ENCODE measurements at places on chromosomes 1 and 21.

DNA sequence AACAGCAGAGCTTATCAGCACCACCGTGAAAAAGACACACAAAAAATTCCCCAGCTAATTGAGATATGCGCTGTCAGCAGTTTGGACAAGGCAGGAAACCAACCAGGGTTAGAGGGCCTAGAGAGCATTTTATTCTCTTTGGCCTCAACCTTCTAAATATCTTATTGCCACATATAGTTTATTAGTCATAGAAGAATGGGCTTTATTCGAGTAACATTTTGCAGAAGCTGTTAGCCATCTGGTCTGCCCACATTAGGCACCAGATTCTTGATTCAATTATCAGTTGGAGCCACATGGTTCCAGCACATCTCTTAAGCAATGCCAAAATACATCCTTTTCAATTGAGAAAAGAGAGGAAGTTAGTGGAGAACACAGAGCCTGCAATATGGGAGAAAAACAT lies 109.9 kb upstream of the CXADR start:
- no peak for DNase-seq

DNA sequence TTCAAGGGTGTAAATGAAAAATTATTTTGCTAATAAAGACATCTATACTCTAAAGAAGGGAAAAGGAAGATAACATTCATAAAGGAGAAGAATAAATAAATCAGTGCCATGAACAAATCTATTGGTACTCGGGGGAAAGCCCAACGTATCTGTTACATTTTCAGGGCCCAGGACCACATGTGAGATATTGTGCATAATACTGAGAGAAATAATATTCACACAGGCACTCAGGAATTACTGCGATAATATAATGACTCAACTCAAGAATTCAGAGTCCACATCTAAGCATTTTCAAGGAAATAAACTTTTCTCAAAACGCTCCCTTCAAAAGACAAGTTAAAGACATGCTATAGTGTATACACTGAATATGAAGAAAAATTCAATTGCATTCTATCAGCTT lies 108.8 kb downstream of the SMYD2 start:
- DNase-seq = no peak

- no peak for DNase-seq
These were observed 61.3 kb upstream of the KCNE2 start for GRCh38 chr21:34302521-34302920.

GRCh38 chr1:200488375-200489165 lies 78.7 kb upstream of the ZNF281 start:
- no peak for DNase-seq

GRCh38 chr21:16073586-16073985 lies 343.8 kb downstream of the USP25 start:
- DNase-seq = no peak

GRCh38 chr1:4510276-4510691 lies 144.1 kb upstream of the AJAP1 start:
- DNase-seq = no peak

GRCh38 chr1:12464045-12464461 lies 154.0 kb downstream of the DHRS3 start:
- DNase-seq = no peak

- peak; percentile 38 for DNase-seq
These were observed 15.1 kb downstream of the BLACAT1 start for GRCh38 chr1:205440476-205441317.

GRCh38 chr1:28601696-28602095 lies 9.6 kb downstream of the RAB42 start:
- DNase-seq = no peak

DNA sequence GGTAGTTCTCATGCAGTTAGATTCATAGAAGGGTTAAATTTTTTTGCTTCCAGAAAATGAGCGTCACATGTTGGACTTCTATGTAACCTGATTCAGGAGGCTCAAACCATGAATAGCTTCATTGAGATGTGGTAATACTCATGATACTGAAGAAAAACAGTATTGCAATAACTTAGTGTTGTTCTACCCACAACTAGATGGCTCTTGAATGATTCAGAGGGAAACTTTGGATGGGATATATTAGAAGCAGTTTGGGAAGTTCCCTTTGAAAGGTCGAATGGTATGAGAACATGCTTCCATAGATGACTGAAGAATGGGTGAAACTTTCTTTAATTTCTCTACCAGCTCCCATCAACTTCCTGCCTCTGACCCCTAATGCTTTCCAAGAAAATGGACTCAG lies 211.7 kb upstream of the PTGFR start:
- no peak for DNase-seq

- no peak for DNase-seq
These were observed 124.2 kb downstream of the GRIK3 start for GRCh38 chr1:36909946-36910725.

DNA sequence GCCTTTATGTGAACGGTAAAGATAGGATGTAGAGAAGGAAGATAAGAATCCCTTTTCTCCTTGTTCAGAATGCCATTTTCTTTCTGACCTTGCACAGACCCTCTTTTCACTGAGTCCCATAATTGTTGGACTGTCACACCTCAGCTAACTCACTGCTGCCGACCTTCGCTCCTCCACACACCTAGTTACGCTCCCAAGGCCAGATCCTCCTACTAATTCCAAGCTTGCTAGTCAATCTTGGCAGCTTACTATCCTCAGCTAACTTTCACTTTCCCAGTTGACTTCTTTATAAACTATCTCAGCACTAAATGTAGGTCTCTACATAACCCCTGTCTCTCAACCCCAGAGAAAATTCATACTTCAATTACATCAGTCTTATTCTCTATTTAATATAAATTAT lies 471.8 kb upstream of the PRMT6 start:
- DNase-seq = no peak

DNA sequence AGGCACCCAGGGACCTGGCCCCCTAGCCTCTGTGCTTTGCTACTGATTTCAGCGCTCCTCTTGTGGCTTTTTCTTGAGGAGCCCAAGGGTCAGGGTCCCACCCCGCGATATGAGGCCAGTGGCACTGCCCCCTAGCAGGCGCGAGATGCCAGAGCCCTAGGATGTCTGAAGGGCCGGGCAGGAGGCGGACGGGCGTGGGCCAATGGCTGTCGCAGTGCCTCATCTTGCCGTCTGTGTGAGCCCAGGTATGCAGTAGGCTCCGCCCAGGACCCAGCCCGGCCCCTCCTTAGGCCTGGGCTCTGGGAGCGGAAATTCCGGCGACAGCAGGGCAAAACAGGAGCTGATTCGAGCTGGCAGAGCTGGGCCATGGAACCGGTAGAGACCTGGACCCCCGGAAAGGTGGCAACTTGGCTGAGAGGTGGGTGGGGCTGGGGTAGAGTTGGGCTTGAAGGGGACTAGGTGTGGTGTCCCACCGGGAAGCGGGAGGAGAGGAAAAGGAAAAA lies at the start of gene CNKSR1:
Gene CNKSR1, plus strand, starts transcription at position 310 of the 503 bp plus-strand sequence. Its CDS starts 57 bp downstream, at position 367.
- DNase-seq = no peak

- DNase-seq = no peak
These were observed 256.6 kb downstream of the DYRK1A start for GRCh38 chr21:37623183-37623582.

DNA sequence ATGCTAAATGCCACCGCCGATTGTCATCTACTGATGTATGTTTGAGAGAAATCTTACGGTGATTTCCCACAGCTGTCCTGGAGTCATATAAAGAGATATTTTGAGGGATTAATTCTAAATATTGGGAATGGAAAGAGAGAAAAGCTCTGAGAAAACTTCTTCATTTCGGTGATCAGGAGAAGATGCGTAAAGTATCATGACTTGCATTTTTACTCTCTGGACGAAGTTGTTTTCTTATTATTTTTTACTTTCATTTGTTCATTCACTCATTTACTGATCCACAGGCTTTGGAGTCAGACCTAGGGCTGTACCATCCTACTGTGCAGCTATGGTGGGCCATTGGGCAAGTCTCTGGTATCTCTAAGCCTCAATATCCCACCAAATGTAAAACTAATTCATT lies 58.4 kb upstream of the RUNX1 start:
- no peak for DNase-seq

DNA sequence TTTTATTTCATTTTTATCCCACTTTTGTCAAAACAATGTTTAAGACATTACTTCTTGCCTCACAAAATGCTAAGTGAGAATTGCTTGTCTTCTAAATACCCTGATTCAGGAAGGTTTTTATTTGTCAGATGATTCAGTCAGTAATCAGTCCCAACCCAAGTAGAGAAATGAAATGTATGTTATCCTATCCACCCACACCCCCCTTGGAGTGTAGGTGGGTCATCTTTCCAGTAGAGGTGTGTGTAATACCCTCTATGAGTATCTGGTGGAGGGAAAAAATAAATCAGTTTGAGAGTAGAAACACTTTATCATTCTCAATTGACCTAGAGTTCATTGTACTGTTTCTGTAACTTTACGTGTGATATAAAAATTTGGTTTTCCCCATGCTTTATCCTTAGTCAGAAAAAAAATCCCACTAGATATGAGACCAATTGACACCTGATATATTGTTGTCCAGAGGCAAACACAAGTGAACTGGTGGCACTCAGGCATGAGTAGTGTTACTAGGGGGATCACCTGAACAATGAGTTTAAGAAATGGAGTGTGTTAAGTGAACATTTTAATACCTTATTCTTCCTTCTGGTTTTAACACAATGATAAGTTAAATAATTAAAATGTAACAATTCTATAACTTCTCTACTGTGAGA lies 153.8 kb upstream of the C1orf105 start:
- no peak for DNase-seq

- DNase-seq = no peak
These were observed 32.8 kb upstream of the CHRM3 start for GRCh38 chr1:239353536-239353935.

DNA sequence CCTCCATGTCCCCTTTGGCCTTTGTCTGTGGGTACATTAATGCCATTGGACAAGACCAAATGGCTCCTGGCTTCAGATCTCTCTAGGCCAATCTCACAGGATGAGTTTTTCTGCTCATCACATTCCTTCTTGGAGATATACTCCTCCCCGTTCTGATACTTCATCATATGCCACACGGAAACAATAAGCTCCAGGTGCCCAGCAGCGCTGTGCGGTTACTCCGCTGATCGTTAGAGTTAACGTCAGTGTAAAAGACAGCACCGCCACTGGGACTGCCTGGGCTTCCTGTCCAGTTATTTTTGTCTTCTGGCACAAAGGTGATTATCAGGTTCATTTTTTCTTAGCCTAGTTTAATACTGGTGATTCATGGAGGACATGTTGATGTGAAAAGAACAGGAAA lies 22.5 kb downstream of the CACHD1 start:
- DNase-seq = no peak

DNA sequence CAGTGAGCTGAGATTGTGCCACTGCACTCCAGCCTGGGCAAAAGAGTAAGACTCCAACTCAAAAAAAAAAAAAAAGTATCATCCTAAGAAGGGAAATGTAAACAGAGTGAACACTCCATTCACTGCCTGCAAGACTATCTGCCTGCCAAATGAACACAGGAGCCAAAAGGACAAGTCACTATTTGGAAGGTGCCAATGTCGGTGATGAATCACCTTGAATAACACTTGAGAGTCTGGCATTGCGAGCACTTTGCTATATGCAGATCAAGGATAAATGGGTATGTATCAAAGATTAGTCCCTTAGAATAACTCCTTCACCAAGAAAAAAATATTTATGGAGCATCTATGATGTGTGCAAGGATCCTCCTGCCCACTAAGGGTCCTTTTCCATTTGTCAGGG lies 6.6 kb downstream of the UBR4 start:
- no peak for DNase-seq

DNA sequence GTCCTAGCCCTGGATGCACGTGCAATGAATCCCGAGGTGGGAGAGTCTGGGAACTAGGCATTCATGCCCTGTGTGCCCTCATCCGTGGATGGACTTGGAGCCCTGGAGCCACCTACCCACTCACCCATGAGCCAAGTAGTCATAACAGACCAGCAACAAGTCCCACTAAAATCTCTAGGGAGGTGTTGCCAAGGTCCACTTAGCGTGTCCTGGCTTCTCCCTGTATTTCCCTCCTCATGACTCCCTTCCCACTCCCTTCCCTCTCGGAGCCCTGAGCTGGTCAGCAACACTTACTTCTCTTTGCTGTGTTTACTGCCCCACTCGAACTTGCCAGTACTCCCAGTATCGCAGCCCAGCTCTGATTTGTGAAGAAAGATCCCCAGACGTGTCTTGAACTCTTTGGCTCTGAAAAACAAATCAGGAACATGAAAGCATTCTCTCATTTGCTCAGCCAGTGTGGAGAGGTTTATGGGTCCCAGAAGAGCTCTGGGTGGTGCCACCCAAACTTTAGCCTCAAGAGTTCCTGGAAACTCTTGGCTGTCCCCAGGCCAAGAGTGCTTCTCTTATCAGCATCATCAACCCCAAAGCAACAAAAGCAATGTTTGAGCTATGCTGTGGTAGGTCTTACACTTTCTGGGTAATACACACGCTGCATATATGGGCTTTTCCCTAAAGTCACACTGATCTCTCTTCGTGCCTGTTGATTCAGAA lies 1.1 kb downstream of the RGS16 start:
- DNase-seq = no peak

DNA sequence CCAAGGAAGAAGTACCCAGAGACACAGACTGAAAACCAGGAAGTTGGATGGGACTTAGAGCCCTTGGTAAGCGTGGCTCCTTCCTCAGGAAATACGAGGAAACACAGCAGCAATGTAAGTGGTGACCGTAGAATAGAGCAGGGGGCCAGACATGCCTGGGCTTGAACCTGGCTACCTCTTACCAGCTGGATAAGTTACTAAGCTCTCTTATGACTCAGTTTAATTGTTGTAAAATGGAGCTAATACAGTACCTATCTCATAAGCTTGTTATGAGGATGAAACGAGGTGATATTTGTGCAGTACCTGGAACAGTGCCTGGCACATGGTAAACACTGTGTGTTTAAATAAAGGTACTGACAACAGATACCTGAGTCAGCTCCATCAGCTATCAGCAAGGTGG lies 19.2 kb downstream of the EBNA1BP2 start:
- no peak for DNase-seq

GRCh38 chr1:94616506-94616905 lies 74.9 kb upstream of the F3 start:
- no peak for DNase-seq

- DNase-seq = peak; percentile 71
These were observed 36.0 kb upstream of the IL19 start for GRCh38 chr1:206734499-206735142.

- no peak for DNase-seq
These were observed 158.1 kb upstream of the COA6 start for GRCh38 chr1:234214911-234215892.

GRCh38 chr1:219189952-219190351 lies 16.3 kb downstream of the LYPLAL1 start:
- no peak for DNase-seq

- DNase-seq = no peak
These were observed 623.2 kb upstream of the PKN2 start for GRCh38 chr1:88060750-88061491.

DNA sequence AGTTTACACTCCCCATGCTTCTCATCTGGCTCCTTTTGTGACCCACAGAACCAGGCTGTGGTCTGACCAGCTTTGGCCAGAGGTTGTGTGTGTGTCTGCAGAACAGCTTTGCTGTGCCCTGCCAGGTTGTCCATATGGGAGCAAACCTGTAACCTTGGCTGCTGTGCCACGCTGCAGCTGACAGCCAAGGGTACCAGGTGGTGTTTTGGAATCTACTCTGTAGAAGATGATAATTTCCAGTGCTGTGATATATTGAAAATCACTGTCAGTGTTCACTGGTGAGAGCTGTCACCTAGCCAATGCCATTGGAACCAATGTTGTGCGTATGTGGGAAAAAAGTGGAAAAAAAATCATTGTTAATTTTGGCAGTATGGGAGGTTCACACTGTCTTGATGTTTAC lies 18.2 kb downstream of the CENPF start:
- DNase-seq = no peak
